ENCODE measurements at places on chromosomes 1 and 21.
A peak's percentile ranks its signal among the peaks of the same experiment; 100 is the strongest.

DNA sequence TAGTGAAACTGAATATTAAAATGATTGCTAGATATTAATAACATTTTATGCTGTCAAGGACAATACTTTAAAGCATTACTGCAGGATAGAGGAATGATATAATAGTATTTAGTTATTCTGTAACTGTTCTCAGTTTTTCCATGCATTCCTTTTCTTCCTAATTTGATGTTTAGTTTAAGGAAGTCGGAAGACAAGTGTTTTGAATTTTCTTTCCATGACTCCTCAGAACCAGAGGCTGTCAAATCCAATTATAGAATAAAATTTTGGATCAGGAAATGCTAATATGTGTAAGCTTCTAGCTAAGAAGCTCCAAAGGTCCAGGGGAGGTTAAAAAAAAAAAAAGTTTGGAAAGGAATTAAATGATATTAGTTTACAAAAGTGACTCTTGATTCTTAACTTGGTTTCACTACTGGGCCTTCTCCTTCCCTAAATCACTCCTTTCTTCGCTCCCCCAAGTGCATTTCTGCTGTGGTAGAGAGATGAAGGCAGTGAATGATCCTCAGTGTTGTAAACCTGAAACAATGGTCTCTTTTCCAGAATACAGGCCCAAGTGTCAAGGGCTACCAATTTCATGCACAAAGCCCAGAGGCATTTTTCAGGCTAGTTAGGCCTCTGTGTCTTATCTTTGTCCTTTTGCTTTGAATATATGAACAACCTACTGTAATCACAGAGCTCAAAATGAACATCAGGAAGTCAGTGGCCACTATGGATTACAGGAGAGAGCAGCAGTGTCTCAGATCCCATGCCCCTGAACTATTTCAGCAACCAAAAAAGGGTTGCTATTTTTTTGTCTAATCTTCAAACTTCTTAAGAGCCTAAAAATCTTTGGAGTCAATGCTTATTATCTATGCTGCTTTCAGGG, 6.2 kb downstream of the ADSS2 start:
- DNase-seq: no peak

GRCh38 chr1:44436401-44437106, 31.5 kb downstream of the RNF220 start:
- no peak for DNase-seq

GRCh38 chr1:46603858-46604549, at the start of gene MKNK1:
TSS of gene MKNK1 (minus strand) at chr1:46604268. CDS start at chr1:46583327, 20,941 bp downstream.
- DNase-seq: peak; percentile 93

DNA sequence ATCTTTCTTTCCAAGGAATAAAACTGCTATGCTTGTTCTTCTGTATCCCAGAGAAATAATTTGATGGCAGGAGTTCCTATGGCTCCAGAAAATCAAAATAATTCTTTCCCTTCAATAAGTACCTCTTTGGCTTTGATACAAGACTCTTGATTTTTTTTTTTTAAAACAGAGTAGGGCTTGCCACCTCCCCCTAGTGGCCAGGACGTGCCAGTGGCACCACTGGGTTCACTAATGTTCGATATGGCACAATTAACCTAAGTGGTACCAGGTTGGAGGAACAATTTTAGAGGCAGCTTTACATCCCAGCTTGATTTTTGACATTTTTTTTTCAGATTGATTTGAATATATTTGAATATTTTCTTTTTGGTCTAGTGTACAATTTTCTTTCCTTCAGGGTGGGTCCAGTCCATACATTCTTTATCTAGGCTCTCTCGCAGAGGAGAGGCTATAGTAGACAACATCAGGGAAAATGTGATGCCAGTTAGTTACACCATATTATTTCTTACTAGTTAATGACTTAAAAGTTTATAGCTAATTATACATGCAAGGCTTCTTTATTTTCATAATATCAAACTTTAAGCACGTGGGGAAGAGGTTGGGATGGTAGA, 330.9 kb downstream of the S1PR1 start:
- DNase-seq: peak; percentile 1

- no peak for DNase-seq
Measured at GRCh38 chr1:22888320-22889075, 84.2 kb downstream of the LACTBL1 start.

GRCh38 chr1:86207323-86207722, 50.8 kb upstream of the COL24A1 start:
- no peak for DNase-seq

DNA sequence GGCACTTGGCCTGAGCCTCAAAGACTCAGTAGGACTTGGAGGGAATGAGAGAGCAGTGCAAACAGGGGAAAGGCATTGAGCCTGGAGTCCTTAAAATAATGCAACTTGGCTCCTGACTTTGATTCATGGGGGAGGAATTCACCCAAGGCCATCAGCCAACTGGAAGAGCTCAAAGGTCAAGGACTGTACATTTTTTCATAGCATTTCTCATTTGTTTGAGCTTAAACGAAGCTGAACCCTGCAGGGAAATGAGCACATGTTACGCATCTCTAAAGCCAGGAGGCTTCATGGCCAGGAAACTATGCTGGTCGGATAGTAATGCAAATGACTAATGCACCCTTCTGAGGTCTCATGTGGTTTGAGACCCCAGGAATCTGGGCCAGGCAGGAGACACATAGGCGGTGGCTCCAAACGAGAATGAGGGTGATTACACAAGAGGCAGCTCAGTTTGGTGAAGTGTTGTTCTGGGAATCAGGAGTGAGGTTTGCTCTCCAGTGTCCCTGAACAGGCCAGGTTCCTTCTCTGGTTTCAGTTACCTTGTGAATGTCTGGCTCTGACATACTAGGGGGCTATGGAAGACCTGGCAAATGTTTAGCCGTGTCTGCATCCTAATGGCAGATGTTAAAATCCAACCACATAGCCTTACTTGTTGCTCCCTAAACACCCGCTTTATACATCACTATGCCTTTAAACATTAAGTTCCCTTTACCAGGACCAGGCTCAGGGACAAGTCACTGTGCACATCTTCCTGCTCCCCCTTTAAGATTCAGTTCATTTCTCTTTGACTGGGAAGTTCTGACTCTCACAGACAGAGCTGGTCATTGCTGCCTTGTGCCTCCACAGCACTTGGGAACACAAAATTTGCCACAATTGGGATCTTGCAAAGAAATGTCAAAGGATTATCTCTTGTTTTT, 503.9 kb upstream of the USP24 start:
- DNase-seq: no peak

- no peak for DNase-seq
Measured at GRCh38 chr1:237795558-237795957, 95.2 kb downstream of the ZP4 start.

GRCh38 chr1:75796376-75797272, at the start of gene MSH4:
TSS of gene MSH4 (plus strand) at chr1:75796882. CDS start at chr1:75796986, 104 bp downstream.
- DNase-seq: no peak

- DNase-seq: peak; percentile 44
Measured at GRCh38 chr1:85464497-85465098, 361 bp downstream of the DDAH1 start.

DNA sequence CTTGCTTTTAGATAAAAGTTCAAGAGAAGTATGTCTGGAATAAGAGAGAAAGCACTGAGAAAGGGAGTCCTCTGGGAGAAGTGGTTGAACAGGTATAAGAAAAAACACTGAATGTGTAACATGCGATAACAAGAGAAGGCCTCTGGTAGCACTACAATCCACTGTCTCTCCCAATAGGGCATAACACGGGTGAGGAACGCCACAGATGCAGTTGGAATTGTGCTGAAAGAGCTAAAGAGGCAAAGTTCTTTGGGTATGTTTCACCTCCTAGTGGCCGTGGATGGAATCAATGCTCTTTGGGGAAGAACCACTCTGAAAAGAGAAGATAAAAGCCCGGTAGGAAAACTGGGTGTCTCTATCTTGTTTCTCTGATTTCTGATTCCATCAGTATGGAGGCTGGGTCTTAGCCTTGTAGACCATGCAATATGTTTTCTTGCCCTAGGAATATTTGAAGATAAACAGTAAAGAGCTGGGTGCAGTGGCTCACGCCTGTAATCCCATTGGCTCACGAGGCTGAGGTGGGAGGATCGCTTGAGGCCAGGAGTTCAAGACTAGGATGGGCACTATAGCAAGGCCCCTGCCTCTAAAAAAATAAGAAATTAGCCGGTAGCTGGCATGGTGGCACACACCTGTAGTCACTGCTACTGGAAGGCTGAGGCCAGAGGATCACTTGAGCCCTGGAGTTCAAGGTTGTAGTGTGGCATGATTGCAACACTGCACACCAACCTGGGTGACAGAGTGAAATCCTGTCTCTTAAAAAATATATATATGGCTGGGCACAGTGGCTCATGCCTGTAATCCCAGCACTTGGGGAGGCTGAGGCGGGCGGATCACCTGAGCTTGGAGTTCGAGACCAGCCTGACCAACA, 40.4 kb downstream of the DAP3 start:
- peak; percentile 93 for DNase-seq

- no peak for DNase-seq
Measured at GRCh38 chr1:12039164-12039525, 19.8 kb downstream of the MIIP start.

GRCh38 chr1:110153407-110153950, 3.2 kb downstream of the SLC6A17 start:
- no peak for DNase-seq

DNA sequence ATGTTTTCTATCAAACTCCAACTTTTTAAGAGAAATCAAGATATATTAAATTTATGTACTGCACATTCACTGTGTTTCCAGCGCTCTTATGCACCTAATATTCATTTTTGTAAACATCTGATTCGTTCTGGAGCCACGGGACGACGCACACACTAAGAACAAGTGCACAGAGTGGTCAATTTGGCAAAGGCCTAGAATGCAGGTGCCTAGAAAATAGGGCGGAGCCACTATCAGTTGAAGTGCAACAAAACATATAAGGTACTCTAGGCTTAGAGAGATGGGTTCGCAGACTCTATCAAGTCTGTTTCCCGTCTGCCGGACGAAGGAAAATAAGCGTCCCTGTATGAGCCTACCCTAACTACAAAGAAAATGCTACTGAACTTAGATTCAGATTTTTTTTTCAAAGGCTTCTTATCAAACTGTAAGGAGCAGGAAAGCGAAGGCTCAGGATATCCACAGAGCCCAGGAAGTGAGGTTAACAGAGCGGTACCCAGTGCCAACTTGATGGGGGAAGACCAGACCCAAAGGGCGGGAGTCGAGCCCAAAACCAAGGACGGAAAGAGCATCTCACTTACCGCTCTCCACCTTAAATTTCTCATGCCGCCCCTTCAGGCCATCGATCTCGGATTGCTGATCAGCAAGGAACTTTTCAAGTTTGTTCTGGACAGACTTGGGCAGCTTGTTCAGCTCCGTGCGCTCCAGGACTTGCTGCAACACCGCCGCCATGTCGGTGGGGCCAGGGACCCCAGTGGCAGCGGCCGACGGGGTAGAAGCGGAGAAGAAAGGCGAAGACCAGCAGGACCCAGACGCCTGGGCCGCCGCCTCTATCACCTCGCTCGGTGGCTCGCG, 526 bp downstream of the TPR start:
- DNase-seq: peak; percentile 21

GRCh38 chr1:78009836-78010235, 5.1 kb downstream of the DNAJB4 start:
- DNase-seq: no peak

- no peak for DNase-seq
Measured at GRCh38 chr1:15220825-15221431, 26.1 kb upstream of the FHAD1 start.

DNA sequence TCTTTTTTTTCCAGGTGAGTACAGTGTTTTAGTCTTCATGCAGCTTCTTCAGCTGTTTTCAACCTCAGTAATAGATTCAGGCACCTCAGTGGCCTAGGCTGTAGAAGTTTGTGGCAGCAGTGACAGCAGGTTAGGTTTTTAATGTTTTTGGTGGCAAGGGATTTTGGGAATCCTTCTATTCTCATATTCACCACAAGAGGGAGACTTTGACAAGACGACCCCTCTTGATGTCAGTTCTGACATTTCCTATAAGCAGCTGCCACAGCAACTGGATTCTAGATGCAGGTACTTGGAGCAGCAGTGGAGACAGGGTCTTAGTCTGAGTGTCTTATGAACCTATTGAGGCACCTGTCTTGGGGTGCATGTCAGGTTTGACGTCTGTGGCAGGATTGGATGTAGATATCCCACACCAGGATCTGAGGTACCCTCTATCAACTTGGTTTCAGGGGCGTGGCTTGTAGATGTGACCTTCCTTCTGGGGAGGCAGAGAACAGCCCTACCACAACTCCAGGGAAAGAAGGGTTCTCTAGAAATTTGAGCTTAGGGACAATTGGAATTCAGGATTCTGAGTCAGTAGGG, 1104.2 kb upstream of the TMPRSS15 start:
- peak; percentile 40 for DNase-seq

DNA sequence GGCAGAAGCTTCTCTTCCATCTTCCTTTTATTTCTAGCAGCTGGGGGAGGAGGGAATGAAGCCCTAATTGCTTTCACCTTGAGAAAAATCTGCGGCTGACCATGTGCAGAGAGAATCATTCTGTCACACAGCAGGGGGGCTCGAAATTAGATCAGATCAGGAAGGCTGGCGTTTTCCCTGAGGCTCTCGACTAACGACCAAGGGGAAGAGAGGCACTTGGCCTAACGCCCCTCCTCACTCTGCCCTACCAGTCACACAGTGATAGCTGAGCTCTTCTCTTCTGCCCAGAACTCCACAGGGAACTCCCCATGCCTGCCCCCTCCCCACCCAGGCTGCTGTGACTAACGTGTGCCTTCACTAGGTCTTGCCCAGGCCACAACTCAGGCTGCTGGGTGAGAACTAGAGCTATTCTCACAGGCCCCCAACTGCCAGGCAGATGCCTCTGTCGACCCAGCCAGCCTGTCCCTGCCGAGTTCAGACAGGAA, 26.5 kb upstream of the KHDRBS1 start:
- DNase-seq: no peak

DNA sequence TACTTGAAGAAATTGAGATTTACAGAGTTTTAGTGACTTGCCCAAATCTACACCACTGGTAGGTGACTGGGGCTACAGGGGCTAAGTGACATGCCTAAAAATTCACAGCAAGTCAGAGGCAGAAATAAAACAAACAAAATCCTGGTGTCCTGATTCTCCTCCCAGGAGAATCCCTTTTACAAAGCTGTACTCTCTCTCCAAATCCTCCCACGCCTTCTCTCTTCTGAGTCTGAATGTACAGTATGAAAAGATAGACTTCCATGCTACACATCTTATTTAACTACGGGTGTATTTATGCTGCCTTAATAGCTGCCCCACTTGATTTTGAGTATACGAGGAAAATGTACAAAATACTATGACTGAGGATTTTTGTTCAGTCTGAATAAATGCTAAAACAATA, 65.4 kb downstream of the SGIP1 start:
- DNase-seq: no peak

DNA sequence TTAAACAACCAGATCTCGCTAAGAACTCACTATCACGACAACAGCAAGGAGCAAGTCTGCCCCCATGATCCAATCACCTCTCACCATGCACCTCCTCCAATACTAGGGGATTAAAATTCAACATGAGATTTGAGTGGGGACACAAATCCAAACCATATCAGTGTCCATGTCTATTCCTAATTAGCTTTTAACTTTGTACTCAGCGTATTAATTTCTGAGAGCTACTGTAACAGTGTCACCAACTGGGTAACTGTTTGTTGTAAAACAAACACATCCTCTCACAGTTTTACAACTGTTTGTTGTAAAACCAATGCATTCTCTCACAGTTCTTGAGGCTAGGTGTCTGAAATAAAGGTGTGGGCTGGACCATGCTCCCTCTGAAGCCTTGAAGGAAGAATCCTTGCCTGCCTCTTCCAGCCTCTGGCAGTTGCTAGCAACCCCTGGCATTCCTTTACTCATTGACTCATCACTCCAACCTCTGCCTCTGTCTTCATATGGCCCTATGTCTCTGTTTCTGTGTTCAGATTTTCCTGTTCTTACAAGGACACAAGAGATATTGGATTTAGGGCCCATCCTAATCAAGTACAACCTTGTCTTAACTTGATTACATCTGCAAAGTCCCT, 121.2 kb downstream of the LTN1 start:
- no peak for DNase-seq

Measured in NCI-H1694 treated with DMSO at 0.1 percent for 48 hours (cell line).